ENCODE measurements at places on chromosomes 2 and 18.

DNA sequence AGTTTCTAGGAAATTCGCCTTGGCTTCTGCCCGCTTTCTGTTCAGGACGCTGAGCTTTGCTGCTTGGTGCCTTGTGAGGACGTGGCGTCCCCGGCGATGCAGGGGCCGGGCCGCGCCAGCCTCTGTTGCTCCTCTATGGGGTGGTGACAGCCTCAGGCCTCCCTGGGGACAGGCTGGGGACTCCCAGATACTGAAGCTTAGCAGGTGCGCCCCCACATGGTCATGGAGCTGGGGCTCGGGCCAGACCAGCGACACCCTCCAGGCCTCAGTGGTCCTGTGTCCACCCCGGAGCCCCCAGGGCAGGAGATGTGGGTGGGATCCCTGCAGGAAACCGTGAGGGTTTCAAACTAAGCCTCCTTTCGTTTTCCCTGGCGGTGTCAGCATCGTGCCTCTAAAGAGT, 29.2 kb downstream of the KCNG2 start:
- no peak for DNase-seq

GRCh38 chr2:45469314-45470099, 141.6 kb downstream of the SRBD1 start:
- no peak for DNase-seq

DNA sequence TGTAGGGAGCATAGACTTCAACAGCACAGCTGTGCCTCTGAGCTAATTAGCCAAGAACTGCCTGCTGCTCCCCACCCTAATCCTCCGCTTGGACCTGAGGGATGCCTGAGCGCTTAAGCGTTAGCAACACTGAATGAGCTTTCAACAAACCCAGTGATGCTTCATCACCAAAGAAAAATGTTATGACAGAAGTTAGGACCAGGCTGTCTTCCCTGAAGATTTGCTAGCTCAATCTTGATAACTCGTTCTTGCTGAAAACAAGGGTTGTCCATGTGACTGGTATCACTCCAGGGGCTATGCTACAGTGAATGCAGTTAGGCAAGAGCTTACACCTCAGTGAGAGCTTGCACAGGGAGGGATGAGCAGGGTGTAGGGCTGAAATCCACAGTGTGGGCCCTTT, 190.7 kb upstream of the SIX2 start:
- DNase-seq = no peak

- no peak for DNase-seq
These were observed 15.3 kb downstream of the SH3RF3 start for GRCh38 chr2:109144271-109144670.

GRCh38 chr2:236971131-236971821, 114.4 kb upstream of the COPS8 start:
- DNase-seq = no peak

DNA sequence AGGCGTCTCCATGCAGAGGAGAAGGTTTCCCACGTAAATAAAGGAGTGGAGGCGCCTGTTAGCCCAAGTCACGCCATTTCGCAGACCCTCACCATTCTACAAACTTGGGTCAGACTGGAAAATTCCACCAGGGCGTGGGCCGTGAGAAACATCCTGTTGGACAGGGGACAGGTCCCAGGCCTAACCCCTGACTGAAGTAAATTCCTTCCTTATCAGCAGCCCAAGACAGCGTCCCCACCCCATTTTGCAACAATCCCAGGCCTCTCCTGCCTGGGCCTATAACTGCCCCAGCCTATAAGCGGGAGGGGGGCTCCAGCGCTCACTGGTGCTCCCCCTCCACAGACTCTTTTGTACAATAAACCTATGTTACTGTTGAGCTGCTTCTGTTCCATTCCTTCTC, 57.3 kb upstream of the CBLN2 start:
- no peak for DNase-seq

GRCh38 chr2:61471905-61472805, 1.3 kb upstream of the USP34 start:
- peak; percentile 62 for DNase-seq

DNA sequence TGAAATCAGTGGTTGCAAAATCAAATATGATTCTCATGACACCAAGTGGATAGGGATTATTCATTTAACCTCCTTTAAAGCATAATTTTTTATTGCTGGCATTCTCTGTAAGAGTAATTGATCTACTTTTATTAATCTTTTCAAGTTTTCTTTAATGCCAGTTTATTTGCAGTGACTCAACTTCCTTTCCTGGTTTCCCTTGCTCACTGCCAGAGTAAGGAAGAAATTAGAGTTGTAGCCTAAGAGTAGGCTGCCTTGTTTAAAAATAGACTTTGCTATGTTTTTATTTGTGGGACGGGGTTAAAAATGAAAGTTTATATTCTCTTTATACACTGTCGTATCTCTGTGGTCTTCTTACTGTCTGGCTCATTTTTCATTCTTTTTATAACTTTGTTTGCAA, 148.6 kb downstream of the WDR7 start:
- DNase-seq = no peak

DNA sequence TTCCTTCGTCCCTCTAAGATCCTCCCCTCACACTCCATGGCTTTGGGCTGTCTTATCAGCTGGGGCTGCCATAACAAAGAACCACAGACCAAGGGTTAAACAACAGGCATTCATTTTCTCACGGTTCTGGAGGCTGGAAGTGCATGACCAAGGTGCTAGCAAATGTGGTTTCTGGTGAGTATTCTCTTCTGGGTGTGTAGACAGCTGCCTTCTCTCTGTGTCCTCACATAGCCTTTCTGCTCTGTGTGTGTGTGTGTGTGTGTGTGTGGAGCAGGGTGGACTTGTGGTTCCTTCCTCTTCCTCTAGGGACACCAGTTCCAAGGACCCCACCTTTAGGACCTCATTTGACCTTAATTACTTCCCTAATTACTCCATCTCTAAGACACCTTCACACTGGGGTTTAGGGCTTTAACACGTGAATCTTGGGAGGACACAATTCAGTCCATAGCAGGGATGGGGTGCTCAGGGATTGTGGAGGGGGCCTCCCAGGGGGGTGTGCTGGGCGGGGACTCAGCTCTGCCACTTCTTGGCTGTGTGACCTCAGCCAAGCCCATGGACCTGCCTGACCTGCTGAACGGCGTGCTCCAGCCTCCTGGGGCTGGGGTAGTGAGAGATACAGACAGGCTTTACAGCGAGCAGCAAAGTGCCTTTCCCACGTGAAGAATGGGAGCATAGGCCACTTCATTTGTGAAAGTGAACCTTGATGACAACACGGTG, 38.0 kb downstream of the ACKR3 start:
- no peak for DNase-seq

GRCh38 chr18:25350489-25351251, 1.3 kb downstream of the ZNF521 start:
- DNase-seq = no peak

DNA sequence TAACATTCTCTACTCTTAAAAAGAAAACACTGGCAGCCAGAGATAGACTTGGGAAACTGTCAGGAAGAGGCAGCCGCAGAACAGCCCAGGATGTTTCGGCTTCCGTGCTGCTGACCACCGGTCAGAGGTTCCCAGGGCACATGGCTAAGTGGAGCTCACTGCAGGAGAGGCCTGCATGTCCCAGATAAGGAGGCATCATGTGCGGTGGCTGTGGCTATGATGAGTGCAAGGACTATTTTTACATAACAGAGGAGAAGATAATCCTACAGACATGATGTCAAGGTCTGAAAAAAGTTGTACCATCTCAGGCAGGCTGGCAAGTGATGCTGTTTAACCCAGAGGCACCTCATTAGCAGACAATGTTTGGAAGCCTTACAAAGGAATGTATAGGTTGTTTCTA, 252.3 kb downstream of the CYRIA start:
- DNase-seq = no peak

GRCh38 chr18:54529444-54529843, 61.6 kb upstream of the DYNAP start:
- no peak for DNase-seq

- DNase-seq = no peak
These were observed 34.2 kb downstream of the KLF7 start for GRCh38 chr2:207131594-207131993.

DNA sequence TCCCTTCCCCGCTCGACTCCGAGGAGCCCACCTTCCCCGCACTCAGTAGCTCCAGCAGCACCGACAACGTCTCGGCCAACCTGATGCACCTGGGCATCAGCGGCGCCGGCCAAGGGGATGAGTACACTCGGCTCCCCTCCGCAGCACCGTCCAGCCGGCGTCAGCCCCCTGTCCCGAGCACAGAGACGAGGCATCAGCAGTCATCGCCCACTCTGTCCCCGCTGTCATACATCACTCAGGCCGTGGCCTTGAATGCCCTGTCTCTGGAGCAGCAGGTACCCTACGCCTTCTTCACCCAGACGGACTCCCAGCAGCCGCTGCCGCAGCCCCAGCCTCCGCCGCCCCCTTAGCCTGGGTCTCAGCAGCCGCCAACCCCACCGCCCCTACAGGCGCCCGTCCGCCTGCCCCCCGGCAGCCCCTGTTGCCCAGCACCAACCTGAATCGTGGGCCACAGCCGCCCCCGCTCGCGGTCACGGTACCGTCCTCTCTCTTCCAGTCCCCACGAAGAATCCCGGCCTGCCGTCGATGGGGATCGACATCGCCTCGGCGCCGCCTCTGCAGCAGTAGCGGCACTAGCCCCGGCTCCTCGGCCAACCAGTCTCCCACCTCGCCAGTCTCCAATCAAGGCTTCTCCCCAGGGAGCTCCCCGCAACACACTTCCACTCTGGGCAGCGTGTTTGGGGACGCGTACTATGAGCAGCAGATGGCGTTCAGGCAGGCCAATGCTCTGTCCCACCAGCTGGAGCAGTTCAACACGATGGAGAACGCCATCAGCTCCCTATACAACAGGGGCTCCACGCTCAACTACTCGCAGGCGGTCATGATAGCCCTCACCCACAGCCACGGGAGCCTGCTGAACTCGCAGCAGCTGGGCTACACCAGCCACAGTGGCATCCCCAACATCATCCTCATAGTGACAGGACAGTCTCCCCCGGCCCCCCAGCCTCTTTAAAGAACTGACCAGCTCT, 1195.9 kb upstream of the CHAC2 start:
- no peak for DNase-seq

- no peak for DNase-seq
These were observed 247.6 kb downstream of the DYM start for GRCh38 chr18:49212819-49213218.

- no peak for DNase-seq
These were observed 93.1 kb downstream of the TCF4 start for GRCh38 chr18:55494899-55495298.

- peak; percentile 77 for DNase-seq
These were observed 11.1 kb upstream of the SCG2 start for GRCh38 chr2:223613017-223613950.

DNA sequence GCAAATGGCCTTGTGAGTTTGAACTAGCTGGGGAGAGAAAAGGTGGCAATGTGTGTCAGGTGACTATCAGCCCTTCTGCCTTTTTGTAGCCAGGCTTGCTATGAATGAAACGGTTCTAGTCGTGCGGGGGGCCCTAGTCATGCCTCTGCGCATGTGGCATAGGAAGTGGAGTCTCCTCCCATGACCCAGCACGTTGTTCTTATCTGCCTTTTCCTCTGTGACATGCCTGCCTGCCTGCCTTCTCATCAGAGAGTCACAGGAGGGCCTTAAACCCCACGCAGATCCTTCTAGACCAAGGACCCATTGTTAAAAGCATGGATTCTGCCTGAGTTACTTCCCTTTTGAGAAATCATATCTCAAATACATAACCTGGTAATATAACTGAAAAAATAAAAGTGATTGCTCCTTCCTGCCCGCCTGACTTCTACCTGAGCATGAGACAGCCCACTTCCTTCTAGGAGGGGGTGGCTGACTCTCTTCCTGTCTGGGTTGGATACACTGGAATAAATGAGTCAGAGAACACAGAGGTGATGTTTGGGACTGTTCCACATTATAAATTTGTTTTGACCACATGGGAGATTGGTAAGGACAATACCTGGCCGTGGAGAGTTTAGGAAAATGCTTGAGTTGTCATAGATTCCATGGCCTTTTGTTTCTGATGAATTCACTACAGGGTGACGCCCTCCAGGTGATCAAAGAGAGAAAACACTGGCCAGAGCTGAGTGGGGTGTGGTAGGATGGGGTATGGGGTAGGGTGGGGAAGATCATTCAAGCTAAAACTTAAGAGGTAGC, 49.8 kb downstream of the FBLN7 start:
- DNase-seq = no peak

- DNase-seq = peak; percentile 55
These were observed 833 bp downstream of the AFG3L2 start for GRCh38 chr18:12376034-12376753.

- DNase-seq = no peak
These were observed 52.9 kb upstream of the NFE2L2 start for GRCh38 chr2:177317443-177317842.

DNA sequence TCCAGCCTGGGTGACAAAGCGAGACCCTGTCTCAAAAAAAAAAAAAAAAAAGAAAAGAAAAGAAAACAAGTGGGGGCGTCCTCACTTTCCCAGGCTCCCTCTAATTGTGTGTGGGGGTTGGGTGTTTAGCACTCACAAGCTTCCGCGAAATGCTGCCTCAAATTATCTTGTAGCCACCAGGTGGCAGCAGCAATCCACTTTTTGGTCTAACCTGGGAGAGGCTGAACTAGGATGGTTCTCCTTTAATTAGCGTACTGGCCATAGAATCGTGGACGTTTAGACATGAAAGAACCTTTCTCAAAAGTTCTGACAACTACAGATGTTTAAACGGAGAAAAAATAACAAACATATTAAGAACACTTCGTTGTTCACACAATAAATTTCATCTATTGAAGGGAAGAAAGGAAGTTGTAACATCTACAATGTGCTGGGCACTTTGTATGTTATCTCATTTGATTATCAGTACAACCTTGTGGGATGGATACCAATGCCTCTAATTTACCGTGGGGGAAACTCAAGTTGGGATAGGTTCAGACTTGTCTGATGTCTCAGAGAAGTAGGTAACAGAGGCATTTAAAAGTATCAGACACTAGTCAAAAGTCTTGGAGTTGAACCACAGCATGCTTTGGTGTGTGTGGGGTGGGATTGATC, 122.7 kb upstream of the NABP1 start:
- DNase-seq = peak; percentile 82

DNA sequence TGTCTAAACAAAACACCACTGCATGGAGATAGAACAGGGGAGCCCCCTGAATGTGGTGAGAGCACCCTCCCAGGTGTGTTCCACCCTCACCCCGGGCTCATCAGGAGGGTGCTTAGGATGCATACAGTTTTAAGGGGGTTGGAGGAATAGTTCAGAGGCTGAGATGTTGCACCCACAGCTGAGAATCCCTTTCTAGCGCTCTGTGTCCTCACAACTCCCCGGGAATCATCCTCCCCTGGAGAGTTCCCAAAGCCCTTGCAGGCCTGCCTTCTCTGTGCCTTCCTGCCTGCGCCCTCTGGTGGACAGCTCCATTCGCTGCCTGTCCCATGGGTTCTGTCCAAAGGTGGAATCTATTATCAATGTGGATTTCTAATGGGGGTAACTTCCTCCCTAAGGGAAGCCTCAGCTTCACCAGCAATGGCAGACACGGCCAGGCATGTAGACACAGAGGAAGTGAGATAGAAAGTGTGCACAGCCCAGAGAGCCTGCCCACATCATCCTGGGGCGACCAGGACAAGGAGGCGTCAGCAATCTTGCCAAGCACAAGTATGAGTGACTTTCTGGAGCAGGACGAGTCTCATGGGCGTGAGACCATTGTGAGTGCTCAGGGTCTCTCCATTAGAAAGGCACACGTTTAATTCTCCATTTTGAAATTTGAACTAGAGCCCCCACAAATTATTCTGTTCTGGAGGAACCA, 1.2 kb upstream of the UGT1A5 start:
- peak; percentile 62 for DNase-seq

Data from RKO (cell line).